Kidney glomerular epithelial cell (primary cell): ENCODE measurements at places on chromosomes 11 and 22.

GRCh38 chr22:38871360-38872171 lies 450 bp downstream of the CBX6 start:
- DNase-seq: no peak

DNA sequence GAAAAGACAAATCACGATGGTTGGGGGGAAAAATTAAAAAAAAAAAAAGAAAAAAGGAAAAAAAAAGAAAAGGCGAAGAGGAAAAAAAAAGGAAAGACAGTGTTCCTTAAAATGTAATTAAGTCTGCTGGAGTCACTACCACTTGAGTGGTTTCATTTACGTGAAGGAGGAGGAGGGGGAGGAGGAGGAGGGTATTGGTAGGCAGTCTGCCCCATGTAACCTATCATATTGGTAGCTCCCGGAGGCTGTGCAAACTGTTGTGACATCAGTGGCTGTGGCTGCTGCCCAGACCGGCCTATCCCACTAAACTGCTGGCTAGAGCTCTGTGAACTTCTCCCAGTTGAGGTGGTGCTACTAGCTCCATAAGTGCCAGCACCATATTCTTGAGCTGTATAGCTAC lies 17.9 kb downstream of the KDELR3 start:
- no peak for DNase-seq

DNA sequence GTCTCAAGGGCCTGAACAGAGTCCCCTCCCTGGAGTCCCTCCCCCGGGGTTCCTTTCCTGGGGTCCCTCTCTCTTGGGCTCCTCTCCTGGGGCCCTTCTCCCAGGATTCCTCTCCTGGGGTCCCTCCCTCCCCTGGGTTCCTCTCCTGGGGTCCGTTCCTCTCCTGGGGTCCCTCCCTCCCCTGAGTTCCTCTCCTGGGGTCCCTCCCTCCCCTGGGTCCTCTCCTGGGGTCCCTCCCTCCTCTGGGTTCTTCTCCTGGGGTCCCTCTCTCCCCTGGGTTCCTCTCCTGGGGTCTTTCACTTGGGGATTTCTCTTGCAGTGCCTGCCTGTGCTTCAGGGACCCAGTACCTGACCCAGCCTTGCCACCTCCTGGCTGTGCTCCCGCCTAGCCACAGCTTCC lies 386.1 kb downstream of the TBC1D22A start:
- no peak for DNase-seq

DNA sequence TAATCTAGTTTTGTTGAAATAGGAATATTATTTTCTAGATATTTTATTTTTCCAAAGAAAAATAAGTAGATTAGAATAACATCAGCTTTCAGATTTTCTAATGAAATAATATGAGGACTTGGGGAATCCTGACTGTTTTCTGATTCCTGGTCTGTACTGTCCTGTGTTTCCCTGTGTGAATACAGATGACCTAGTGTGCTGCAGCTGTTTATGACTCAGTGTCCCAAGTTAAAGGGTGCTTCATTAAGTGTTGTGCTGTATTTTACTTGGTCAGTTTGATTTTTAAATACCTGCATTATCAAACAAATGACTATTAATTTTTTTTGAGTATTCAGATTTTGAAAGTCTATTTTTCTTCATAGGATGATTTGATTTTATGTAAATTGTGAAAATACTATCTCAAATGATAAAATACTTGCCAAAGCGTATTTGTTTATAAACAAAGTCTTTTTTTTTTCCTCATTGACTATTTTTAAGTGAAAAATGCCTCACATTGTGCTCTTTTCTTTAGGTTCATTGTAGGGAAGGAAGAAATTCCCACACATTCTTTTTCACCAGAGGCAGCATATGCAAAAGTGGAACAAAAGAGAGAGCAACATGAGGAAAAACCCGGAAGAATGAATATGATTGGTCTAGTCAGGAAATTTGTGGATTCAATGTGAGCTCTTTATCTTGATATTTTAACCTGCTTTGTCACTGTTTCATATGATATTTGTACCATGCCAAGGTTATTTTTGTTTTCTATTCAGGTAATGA lies 264.2 kb downstream of the TMEM135 start:
- DNase-seq: no peak

- no peak for DNase-seq
Measured at GRCh38 chr11:30921811-30922210, 335.7 kb upstream of the MPPED2 start.

GRCh38 chr11:70448983-70449567 lies 50.7 kb downstream of the CTTN start:
- DNase-seq: no peak

DNA sequence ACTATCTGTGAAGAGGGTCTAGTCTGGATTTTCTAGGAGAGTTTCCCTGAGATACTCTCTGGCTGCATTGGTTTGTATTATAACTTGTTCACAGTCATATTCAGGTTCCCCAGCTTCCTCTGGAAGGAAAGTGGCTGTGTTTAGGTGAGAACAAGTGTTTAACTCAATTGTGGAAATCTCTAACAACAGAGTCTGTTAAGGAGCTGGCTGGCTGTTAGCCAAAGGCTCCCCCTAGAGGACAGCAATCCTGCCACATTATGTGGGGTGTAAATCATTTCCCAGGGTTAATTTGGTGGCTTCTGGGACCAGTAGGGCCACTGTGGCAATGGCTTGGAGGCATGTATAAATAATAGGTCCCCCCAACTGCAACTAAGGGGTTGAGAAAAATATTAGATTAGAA lies 18.4 kb downstream of the MS4A6E start:
- peak; percentile 8 for DNase-seq

DNA sequence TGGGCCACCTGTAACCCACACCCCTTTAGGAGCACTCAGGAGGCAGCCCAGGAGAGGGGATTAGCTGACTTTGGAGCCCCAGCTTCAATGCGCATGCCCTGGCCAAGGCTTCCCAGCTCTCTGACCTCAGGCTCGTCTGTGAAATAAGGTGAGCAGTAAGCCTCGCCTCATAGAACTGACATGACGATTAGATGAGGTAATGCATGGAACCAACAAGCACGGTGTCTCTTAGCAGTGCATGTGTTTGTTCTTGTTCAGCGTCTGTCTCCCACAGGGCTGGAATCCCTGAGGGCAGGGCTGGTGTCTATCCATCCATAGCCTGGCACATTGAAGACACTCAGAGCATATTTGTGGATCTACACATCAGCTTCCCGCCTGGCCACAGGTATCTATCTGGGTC lies 415.4 kb downstream of the MN1 start:
- DNase-seq: peak; percentile 97

DNA sequence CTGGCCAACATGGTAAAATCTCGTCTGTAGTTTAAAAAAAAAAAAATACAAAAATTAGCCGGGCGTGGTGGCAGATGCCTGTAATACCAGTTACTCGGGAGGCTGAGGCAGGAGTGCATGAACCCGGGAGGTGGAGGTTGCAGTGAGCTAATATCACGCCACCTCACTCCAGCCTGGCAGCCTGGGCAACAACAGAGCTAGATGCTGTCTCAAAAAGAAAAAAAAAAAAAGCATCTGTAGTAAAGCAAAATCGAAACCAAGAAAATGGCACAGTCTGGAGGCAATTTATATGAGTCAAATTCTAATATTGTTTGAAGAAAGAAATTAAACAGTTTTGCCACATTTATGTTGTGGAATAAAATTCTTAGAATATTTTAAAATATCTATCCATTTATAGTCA lies 365.0 kb upstream of the CHORDC1 start:
- no peak for DNase-seq

DNA sequence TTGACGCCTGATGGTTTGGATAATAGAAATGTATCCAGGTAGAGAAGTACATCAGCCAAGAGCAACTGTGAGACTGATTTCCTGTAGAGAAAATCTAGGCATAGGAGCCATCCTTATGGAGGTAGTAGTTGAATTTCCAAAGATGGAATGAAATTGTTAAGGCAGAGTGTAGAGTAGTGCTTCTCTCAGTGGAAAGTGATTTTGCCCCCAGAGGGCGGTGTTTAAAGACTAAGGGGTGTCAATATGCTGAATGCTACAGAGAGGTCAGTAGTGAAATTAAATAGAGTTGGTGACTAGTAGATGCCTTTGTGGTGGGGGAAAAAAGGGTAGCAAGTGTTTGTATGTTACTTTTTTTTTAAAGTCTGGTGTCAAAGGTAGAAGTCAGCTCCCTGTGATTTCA lies 54.5 kb downstream of the TRIM44 start:
- no peak for DNase-seq

DNA sequence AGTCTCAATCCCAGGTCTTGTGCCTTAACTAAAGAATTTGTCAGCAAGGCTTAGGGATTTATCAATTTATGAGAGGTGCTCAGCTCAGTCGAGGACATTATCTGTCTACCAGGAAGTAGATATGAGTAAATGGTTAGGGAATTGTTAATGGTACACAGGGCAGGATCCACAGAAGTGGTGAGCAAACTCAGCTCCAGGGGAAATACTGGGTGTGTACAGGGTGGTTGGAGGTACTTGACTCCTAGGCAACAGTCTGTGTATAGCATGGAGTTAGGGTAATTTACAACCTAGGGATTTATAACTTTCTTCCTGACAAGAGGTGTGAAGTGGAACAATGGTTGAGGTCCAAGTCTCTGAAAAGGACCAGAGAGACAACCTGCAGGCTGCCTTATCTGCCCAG lies 123.4 kb upstream of the OR9Q1 start:
- DNase-seq: no peak

GRCh38 chr11:10414659-10415058 lies 40.4 kb upstream of the AMPD3 start:
- no peak for DNase-seq

GRCh38 chr11:133776671-133777367 lies 68.5 kb downstream of the SPATA19 start:
- no peak for DNase-seq

DNA sequence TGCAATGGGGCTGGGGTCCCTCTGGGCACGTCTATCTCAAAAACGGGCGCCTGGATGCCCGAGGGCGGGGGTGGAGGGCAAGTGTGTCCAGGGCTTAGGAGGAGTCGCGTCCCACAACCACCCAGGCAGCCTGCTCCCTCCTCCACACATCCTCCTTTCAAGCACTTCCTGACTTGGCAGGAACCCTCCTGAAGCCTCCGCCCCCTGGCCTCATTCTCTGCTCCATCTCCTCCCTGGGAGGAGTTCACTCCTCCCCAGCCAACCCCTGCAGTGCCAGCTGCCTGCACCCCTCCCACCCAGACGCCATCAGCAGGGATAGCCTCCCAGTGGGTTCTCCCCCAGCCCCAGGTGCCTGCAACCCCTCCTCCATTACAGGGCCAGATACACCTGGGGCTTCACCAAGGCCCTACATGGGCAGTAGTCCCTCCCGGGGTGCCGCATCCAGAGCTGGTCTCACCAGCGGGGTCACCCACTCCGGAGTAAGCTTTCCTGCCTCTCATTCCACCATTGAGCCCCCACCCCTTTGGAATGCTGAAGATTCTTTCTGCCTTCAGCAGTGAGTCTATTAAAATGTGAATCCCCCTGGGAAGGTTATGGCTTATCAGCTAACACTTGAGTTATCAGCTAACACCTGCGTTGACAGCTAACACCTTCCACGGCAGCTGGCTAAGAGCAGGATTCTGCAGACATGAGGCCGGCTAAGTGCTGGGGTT lies 24.4 kb downstream of the RTN4R start:
- peak; percentile 79 for DNase-seq

DNA sequence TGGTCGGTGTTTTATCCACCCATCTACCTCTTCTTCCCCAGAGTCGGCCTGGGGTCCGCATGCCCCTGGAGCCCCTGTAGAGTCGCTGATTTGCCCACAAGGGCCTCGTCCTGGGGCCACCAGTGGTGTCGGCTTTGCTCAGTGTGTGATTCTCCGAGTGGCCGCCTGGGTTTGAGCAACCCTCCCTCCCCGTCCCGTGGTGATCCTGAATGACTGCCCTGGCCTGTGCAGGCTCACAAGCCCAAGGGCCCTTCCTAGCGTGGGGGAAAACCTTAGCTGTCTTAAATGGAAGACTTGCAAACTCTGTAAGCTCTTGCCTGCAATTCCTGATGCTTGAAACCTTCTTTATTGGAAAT lies 128.3 kb downstream of the OSBP2 start:
- no peak for DNase-seq

GRCh38 chr11:122679466-122679865 lies 23.9 kb downstream of the UBASH3B start:
- no peak for DNase-seq

GRCh38 chr11:10243896-10244575 lies 50.0 kb downstream of the SBF2 start:
- DNase-seq: no peak

DNA sequence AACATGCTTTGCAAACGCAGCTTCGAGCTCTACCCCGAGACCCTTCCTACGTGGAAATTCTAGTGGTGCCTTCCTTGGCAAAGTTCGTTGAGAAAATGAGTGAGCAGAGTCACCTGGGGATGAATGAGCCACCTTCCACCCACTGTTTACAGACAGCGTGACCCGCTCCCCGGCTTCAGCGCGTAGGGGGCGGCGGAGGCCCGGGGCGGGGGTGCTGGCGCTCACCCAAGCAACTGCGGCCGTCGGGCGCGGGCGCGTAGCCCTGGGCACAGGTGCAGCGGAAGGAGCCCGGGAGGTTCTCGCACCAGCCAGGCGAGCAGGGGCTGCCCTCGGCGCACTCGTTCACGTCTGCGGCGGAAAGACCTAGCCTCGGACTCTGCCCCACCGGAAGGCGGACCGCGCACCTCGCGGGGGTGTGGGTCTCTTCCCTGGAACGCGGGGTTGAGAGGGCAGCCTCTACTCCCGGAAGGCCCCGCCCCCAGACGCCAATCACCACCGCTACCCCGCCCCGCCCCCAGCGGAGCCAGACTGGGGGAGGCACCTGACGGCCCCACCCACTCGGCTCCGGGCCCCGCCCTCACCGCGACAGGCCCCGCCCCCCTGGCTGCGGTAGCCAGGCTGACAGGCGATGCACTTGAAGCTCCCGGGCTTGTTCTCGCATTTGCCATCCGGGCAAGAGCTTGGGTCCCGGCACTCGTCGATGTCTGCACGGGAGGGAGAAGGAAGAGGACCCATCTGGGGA lies 11.8 kb downstream of the LTBP3 start:
- DNase-seq: no peak

DNA sequence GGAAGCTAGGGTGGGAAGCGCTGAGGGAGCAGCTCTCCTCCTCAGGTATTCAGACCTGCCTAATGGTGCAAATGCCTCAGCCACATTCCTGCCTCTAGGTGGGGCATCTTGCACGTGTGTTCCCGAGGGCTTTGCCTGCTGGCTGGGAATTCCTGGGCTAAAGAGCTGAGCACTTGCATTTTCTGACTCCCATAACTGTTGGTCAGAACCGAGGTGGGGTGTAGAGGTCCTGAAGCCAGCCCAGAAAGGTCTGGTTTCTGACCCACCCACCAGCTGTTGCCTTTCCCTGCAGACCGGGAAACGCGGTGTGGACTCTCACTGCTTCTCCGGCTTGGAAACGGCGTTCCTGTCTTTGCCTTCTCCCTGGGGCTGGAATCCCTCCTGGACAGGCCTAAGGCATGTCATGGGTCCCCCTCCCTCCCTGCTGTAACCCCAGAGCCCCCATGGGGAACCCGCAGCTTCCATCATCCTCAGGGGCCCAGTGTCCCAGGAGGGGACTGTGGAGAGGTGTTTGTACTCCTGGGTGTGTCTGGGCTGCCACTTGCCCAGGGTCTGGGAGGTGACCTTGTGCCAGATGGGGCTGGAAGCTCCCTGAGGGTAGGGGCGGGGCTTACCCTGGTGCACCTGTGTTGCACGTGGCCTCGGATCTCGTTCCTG lies 24.0 kb upstream of the SMIM38 start:
- peak; percentile 77 for DNase-seq
